ENCODE measurements at places on chromosomes 1 and 21.

DNA sequence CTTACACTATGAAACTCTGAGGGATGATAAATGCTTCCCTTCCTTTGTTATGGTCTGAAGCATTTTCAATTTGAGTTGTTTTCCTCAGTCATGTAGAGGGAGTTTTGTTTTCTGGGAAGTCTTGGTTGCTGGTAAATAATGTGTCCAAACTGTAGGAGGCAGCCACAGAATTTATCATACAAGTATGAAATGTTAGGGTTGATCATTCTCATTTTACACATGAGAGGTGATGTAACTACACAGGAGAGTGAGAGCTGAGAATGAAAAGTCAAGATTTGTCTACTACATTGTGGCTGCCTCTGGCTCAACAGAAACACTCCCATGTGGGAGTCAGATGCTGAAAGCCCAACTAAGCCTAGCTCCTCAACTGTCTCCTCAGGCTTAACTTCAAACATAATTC, 182.5 kb upstream of the SGIP1 start:
- DNase-seq = no peak

DNA sequence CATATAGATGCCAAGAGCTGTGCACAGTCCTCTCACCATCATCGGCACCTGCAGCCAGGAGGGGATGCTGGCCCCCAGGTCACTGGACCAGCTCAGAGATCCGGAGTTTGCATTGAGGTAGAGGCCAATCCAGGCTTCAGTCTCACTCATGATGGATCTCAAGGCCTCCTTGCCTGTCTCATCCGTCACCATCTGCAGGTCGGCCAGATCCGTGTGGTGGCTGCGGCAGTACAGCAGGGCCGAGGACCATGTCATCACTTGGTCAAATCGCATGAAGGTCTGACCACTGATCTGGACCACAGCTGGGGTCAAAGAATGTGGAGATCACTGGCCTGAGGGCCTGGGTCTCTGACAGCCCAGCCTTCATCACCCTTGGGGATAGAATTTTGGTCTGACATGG, 6.6 kb downstream of the CLEC20A start:
- no peak for DNase-seq

GRCh38 chr1:62311473-62311943, 7.7 kb downstream of the KANK4 start:
- no peak for DNase-seq

DNA sequence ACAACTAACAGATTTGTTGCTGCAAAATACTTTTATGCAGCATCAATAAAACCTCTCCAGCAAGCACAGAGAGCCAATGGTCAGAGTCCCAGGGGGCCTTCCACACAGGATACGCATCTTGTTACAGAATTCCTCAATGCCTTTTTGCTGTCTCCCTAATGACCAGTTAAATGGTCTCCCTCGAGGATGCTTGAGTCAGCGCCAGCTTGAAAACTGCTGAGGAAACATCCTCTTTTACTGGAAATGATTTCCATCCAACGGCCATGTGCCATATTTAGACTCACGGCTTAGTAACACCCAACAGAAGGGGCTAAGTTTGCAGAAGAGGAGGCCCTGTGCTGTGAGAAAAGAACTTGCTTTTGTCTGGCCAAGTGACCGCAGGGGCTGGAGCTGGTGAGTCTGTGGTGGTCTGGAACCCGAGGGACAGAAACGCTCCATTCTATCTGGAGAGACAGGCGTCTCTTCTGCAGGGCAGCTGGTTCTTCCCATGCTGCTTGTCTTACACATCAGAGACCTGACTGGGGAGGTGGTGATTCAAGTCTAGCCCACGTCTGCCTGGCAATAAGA, 496.4 kb downstream of the SETD4 start:
- DNase-seq = no peak

- DNase-seq = no peak
These were observed 151.5 kb upstream of the RNPC3 start for GRCh38 chr1:103373991-103374390.

DNA sequence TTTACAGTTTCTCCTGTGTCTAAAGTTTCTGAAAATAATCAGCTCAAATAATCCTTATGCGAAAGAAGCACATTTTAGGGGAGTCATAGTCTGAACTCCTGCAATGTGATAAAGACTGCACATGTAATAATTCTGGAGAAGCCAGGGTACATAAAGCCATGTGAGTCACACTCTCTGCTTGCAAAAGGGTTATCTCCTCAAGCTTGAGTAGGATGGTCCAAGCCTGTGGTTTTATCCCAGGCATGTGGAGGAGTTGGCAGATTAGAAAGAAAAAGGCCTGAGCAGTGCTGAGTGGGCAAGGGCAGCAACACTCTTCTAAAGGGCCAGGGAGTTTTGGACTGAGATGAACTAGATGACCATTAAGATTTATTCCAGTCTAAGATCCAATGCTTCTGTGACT, 220.4 kb downstream of the RHOU start:
- no peak for DNase-seq

GRCh38 chr1:201539561-201540431, 869 bp downstream of the NAV1 start:
- DNase-seq = no peak

DNA sequence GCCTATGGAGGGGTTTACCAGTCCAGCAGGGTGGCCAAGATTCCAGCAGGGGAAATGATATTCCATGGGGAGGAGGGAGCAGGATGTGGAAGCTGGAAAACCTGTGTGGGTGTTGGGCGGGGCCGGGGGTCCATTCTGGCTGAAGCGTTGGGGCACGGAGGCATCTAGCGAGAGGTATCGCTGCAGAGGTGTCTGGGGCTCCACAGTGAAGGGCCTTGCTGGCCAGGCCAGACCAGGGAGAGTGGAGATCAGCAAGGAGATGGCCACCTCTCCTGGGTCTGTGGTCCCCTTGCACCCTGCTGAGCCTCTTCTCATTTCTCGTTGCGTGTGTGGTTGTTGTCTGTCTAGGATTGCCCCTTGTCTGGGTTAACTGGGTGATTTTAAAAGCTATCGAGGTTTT, 6.2 kb downstream of the COQ8A start:
- no peak for DNase-seq

DNA sequence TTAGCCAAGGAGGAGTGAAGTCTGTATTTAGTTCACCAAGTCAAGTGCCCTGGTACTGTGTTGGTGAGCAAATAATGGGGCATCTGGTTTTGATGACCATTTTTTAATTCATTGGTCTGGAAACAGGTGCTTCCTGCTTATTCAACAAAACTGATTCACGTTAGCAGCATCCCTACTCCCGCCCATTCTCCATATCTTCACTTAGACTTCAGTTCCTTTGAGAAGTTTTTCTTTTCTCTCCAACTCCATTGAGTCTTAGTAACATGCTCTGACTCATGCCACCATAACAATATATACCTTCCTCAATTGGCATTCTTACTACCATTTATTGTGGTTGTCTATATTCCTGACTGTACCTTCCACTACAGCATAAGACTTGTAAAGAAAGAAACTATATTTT, 468.9 kb downstream of the DPYD start:
- no peak for DNase-seq

- DNase-seq = no peak
These were observed 224.2 kb downstream of the NPHP4 start for GRCh38 chr1:5768014-5768413.

DNA sequence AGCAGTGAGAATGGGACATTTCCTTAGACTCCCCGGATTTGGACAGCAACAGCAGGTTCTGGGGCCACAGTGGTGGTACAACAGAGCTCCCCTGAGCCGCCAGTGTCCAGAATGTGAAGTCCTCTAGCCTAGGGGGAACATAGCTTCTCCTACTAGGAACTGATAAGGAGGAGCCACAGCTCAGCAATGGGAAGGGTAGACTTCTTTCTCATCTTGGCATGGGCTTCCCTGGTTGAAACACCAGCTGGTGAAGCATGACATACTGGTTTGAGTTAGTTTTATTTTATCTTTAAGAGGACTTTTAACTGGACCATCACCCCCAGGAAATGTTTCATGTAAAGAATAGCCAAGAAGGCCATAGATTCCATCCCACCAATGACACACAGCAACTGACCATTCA, 68.4 kb downstream of the KCNJ15 start:
- no peak for DNase-seq

DNA sequence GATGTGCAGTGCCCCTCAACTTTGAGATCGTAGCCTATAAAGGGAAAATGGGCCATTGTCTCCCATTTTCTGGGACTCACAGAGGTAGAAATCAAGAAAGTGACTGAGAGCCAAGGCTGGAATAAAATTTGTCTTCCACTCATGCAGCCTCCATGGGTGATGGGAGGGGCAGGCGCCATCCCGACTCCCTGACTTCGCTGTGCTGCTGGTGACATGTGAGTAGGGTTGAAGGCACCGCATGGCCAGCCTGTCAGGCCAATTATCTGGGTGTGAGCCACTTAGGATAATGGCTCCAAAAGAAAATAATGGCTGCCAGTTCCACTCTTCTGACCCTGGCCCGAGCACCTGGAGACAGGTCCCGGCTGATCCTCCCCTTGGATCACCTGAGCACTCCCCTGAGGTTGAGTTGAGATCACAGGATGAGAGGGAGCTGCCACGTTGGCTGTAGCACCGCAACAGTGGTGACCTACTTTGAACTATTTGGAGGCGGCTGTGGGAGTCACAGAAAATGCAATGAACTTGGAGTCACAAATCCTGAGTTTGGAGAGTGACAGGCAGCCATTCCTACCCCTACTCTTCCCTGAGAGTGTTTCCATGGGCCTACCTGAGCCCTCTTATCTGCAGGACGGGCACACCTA, 26.3 kb downstream of the CAPN9 start:
- no peak for DNase-seq

- no peak for DNase-seq
These were observed 120.1 kb downstream of the CLIC6 start for GRCh38 chr21:34788879-34789278.

DNA sequence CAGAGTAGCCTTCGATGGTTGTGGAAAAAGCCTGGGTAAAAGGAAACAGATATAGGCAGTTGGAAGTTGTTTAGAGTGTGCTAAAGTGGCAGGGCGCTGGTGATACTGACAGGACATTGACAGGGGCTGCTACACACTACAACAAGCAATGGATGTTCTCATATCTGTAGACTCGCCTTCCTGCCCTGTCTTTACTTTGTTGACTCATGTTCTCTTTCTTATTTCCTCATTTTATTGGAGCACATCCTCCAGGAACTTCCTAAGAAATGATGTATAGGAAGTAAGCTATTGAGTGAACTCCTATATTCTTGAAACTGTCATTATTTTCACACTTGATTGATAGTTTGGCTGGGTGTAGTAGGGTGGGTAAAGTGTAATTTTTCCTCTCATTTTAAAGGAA, 51.0 kb downstream of the C4BPA start:
- DNase-seq = no peak

GRCh38 chr1:205450448-205450847, 5.4 kb downstream of the BLACAT1 start:
- no peak for DNase-seq
